H7 (cell line): ENCODE measurements at places on chromosomes 1 and 21.

- DNase-seq: no peak
Observed at GRCh38 chr1:205934788-205935187, 8.5 kb downstream of the SLC26A9 start.

- no peak for DNase-seq
Observed at GRCh38 chr1:114181356-114181755, 27.7 kb upstream of the SYT6 start.

- DNase-seq: no peak
Observed at GRCh38 chr1:118659646-118660045, 328.5 kb downstream of the TBX15 start.

DNA sequence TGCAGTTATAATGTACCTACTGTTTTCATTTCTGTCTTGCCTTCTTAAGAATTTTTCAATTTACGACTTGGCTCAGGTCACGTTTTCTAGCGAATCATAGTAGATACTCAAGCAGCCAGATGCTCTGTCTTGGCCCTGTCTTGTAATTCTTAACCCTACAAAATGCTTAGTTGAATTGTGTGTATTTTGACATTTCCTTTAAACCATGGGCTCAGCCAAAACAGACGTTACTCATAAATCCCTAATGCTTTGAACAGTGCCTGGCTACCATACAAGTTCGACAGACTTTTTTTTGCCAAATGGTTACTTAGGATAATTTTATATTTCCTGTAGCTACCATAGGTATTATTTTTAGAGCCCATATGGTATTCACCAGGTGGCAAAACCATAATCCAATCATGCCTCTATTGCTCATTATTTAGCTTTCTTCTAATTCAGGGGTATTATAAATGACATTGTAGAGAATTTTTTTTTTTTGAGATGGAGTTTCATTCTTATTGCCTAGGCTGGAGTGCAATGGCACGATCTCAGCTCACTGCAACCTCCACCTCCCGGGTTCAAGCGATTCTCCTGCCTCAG lies 54.3 kb downstream of the KCNK1 start:
- DNase-seq: no peak

DNA sequence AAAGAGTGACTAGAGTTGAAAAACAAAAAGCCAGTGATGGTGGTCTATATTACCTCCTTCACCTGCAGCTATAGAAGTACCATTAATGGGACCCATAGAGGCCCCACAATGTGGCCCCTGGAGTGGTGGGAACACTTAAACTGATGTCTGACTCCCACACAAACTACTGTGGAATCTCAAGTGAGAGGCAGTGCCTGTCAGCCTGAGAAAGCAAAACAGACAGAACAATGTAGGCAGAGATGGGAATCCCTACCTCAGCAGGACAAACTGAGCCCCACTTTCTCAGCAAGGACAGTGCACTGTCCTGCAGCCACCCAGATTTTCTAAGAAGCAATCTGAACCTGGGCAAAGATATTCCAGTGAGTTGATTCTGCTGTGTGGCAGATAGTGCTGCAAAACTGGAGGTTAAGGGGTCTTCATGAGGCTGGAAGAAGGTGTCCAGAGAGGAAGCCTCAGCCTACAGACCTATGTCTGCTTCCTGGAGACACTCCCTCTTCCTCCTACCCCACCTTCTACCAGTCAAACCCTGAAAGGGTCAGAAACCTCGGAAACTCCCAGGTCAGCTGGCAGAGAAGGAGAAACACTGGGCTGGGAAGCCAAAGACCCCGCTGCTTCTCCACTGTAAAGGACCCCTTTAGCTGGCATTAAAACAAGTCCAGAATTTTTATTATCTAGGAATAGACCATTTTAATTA lies 228.7 kb downstream of the C1orf94 start:
- no peak for DNase-seq

DNA sequence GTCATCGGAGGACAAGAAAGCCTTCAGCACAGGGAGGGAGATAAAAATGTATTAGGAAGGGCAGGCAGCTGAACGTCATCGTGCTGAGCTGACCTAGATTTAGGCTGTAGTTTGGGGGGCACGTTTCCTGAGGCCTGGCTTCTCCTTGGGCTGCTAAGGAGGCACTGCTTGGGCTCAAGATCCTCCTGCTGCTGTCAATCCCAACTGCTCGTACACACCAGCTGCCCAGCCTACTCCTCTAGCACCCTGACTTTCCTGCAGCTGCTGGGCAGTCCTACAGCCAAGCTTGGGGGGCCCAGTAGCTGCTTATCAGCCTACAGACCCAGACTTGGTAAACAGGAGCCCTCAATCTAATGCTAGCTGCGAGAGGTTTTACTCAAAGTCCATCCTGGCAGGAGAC lies 6.2 kb downstream of the TMEM35B start:
- DNase-seq: no peak

- DNase-seq: no peak
Observed at GRCh38 chr21:45517249-45518065, 24.8 kb downstream of the SLC19A1 start.

DNA sequence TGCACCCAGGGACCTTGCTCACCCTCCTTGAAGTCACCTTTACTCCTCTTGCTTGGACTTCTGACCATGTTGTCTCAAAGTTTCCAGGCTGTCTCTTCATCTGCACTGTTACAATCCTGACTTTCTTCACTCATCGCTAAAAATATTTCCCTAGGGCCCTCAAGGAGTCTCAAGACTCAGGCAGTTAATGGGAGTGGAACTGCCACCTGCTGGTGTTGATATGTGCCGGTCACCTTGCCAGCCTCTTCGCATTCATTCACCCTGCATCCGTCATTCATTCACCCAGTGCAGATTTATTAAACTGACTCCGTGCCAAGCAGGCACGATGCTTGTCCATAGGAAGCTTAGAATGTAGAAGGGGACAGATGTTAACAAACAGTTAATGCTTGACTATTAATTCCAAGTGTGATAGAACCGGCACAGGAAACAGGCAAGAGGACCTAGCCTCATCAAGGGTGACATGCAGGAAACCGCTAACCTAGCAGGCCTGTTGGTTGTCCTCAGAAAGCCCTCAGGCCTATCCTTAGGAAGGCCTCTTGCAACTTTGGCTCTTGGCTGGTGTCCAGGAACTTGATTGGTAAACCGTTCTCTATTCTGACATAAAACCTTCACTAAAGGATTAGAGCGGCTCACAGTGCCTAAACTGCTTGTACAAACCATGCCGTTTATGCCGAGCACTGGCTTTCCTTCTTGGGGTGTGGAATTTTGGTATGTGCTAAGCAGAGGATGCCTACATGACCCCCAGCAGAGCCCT lies 342.2 kb downstream of the CAMTA1 start:
- no peak for DNase-seq

- DNase-seq: no peak
Observed at GRCh38 chr1:98054786-98055185, 134.0 kb upstream of the DPYD start.

DNA sequence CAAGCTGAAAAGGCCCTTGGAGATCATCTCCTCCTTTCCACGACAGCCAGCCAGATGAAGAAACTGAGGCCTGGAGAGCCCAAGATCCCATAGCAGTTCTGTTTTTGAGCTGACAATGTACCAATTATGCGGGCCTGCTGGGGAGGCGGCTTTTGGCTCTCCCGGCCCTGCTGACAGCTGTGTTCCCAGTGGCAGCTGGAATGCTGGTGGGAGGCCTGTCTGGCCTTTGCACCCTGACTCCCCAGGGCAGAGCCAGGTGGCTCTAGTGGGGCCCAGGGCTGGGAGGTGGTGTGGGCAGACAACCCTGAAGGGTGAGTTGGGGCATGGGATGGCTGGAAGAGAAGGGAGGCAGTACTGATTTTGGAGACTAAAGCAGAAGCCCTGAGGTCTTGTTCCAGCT lies 30.7 kb upstream of the WASF2 start:
- DNase-seq: no peak

DNA sequence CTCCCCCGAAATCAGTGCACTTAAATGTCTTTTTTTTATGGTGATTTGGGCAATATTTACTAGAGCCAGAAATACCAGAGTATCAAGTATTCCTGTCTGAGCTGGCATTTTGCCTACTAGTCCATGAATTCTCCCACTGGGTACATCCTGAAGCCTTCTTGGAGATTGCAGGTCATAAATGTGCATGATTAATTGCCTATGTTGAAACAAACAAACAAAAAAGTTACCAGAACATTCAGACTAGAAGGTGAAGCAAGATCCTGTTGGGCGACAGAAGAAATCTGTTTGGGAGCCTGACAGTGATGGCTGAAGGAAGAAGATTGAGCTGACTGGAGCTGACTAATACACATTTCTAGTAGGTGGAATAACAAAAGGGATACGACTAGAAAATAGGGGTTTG lies 127.4 kb upstream of the NRIP1 start:
- no peak for DNase-seq

DNA sequence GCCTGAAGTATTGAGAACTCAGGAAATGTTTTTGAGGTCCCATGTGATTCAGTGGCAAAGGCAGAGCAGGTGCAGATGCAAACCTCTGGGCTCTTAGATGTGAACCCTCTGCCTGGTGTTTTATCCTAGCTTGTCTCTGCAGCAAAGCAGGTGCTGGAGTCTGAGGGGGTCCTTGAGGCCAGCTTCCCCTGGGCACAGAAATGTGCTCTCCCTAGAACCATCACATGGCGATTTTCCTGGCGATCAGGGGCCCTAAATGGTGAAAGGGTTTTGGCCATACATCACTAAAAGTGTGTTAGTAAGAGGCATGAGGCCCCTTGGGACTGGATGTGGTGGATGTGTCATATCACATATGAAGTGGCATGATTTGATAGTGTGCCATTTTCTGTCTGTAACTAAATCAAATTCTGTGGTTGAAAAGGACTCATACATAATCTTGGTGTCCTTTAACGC lies 144.8 kb downstream of the ST6GALNAC3 start:
- DNase-seq: no peak

DNA sequence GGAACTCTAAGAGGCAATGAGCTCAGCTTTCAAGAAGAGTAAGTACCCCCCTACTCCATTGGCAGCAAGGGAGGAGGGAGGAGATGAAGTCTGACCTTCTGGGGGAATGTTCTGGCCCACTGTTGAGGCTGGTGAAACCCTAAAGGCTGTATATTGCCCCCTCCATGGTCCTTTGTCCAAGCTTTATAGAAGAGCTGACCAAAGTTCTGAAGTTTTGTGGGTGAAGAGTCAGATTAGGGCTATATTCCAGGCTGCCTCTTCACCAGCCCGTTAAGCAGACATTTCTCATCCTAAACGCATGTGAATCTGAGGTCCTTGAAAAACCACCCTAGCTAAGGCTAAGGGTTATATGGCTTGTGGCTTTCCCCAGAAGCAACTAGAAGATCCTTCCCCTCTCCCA lies 1.4 kb downstream of the C1orf94 start:
- DNase-seq: no peak

DNA sequence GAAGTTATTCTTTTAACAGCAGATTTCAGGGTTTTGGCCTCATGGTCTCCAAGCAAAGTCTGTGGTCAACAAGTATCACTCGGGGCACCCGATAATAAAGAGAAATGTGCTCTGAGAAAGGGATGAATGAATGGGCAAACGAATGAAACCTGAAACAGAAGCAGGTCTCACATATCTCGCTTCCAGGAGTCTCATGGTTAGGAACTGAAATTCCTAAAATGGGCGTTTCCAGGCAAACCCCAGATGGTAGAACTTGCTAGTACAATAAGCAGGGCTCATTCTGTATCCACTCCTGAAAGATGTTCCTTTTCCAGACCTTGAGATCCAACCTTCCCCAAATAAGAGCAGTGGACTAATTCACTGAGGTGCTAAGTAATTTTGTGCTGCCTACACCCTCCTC lies 87.2 kb downstream of the LAMC2 start:
- no peak for DNase-seq

- no peak for DNase-seq
Observed at GRCh38 chr1:98937347-98937746, 67.3 kb downstream of the PLPPR5 start.

DNA sequence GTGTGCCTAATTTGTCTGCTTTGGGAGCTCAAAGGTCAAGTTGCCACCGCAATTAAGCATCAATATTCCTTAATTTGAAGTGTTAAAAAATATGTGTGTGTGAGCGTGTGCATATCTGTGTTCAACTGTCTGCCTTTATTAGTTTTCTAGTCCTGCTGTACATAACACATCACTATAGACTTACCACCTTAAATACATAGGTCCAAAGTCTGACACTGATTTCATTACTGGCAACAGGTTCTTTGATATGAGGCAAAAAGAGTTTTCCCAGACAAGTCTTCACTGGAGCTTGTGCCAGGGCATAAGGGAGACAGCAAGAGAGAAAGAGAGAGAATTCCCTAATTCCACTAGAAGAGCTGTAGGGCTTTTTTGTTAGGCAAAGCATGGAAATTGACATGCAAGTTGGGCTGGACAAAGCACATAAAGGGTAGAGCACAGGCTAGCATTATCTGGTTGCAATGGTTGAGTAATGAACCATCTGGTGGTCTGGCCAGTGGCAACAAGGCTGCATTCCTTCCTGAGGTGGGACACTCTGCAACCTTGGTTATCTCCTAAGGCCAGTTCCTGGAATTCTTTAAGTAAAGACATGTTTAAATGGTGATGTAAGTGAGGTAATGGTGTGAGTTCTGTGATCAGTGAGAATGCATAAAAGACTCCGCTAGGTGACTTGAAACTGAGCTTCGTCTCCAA lies 457.2 kb upstream of the ADAMTS5 start:
- DNase-seq: peak; percentile 10

- no peak for DNase-seq
Observed at GRCh38 chr1:56031001-56031400, 548.4 kb downstream of the PLPP3 start.

- peak; percentile 86 for DNase-seq
Observed at GRCh38 chr1:94925561-94926125, 1.3 kb downstream of the CNN3 start.

- no peak for DNase-seq
Observed at GRCh38 chr1:204286831-204287421, 72.8 kb downstream of the PLEKHA6 start.

DNA sequence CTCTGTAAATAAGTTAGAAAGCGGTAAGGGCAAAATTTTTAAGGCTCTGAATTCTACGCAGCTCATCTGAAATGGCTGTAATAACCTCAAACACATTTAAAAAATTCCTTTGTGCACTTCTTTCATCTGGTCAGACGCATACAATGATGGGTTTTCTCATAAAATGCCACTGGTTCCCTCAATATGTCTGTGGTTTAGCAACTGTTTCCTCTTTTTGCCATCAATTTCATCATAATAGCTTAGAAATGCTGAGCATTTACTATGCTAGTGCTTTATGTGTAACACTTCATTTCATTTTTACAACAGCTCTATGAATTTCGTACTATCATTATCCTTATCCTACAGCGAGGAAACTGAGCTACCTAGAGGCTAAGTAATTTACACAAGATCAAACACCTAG lies 35.3 kb upstream of the DMRTA2 start:
- no peak for DNase-seq

DNA sequence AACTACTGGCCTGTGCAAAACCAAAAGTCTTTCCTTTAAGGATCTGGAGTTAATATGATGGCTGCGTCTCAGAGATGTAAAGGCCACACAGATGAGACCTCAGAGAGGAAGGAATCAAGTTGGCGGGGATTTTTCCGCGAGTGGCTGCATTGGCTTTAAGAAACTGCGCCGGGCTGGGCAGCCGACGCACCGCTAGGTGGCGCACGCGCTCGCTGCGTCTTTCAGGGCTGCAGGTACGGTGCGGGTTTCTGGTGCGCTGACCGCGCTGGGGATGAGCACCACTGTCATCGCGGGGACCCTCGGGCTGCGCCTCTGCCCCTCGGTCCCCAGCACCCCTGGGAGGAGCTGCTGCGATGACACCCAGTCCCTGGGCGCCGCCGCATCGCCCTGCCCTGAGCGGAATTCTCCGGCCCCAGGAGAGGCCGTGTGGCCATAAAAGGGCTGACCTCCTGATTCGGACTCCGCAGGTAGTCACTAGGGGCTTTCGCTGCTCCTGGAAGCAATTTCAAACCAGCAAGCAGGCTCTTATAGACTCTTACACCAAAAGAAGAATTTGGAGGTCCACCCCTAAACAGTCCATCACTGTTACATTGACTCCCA lies 241.0 kb downstream of the KCNJ6 start:
- DNase-seq: peak; percentile 89

GRCh38 chr1:199020051-199020450 lies 381.2 kb downstream of the PTPRC start:
- no peak for DNase-seq
